ENCODE measurements at places on chromosomes 7 and 10.

DNA sequence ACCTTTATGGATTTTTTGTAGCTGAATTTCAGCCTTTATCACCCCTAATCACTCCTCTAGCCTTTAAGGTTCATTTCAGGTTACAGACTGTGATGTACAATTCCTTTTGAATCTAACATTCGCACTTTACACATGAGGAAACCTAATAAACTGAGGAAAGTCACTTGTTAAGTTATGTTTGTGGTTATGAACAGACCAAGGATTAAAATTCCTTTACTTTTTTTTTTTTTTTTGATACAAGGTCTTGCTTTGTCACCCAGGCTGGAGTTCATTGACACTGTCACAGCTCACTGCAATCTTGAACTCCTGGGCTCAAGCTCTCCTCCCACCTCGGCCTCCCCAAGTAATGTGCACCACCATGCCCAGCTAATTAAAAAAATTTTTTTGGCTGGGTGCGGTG lies 3.6 kb downstream of the MCU start:
- no peak for DNase-seq

DNA sequence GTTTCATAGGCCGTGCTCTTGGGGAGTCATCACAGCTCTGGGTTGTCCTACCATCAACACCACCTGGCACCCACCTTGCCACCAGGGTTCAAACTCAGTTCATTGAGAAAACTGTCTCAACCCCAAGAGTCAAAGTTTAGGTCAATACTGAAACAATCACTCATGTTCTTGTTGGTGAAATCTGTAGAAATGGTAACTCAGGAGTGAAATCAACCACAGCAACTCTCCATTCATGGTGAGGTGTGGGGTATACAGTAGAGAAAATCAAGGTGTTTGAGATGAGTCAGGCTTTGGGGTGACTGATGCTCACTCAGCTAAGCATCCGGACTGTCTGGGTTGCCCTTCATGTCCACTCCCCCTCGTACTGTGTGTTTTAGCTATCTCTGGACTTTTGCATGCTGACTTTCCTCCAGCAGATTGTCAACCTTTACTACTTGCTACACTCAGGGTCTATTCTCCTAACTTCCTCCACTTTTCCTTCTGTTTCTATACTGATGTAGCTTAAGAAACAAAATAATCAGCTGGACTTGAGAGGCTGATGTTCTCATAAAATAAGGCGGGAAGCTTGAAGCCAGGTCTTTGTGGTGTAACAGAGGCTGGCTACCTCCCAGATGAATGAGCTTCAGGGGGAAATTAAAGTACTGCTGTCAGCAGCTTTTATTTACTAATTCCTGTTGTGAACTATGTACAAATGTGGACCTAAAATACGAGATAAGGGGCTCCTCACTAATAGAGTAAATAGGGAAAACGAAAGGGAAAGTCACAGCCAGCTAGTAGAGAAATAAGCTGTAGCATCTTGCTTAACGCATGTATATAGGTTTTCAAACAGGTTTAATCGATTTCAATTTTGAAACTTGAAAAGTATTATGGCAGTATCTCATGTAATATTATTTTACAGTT lies 173.6 kb upstream of the AKR1E2 start:
- DNase-seq = no peak

GRCh38 chr10:82409671-82410070 lies 534.7 kb downstream of the NRG3 start:
- no peak for DNase-seq

- DNase-seq = peak; percentile 89
Observed at GRCh38 chr10:91162495-91163268, 57.8 kb upstream of the PCGF5 start.
